ENCODE measurements at places on chromosomes 7 and 10. TPM values are rescaled to one million over a fixed set of nuclear protein-coding genes. Genes with fewer than 3 reads are reported as not detected.

The MICALL2 gene
- polyA plus RNA-seq = 91.2 TPM

The IFIT1B gene
- not detected for polyA plus RNA-seq

The SSC4D gene
- polyA plus RNA-seq = 0.67 TPM

The TWIST1 gene
- polyA plus RNA-seq = 0.13 TPM

GRCh38 chr10:122286867-122287266 is 15.8 kb downstream of the BTBD16 start:
- no peaks in the 10 kb centered on the region for H3K27me3 ChIP-seq
- DNase-seq = no peak
